ENCODE measurements at places on chromosomes 6 and 20. TPM values are rescaled to one million over a fixed set of nuclear protein-coding genes. Genes with fewer than 3 reads are reported as not detected.

- no peak for DNase-seq
Measured at GRCh38 chr6:170347091-170347490, 40.5 kb downstream of the FAM120B start.

GRCh38 chr20:35311409-35311808 is 19.2 kb upstream of the FAM83C start:
- DNase-seq, result no peak

Gene C4B
- total RNA-seq, result 1.9 TPM

Gene ANGPT4
- 0.11 TPM for total RNA-seq

DNA sequence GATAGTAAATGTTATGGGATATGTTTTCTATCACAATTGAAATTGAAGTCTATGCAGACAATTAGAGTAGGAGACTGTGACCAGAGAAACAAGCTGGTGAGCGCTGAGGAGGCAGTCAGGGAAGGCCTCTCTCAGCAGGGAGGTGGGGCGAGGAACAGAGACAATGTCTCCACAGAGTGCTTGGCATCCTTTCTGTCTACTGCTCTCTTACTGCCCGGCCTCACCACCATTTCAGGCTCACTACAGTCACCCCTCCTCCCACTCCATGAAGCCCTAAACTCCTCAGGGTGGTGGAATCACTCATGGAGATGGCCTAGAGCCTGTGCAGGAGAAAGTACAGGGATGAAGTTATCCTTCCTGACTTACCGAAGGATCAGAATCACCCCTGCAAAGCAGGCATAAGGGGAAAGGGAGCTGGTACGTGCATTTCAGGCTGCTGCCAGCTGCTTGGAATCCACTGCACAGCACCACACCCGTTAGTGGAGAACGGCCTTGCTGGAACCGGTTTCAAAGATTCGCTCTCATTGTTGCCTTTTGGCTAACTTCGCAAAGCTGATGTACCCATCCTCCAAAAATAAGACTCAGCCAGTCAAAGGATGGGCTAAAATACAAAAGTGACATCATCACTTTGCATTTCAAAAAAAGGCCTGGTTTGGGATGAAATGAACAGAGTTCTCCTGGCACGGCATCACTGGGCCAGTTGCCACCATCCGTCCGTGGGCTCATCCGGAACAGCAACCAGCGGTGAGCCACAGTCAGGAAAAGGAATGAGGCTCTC is 67.3 kb downstream of the SLC22A23 start:
- no peak for DNase-seq

DNA sequence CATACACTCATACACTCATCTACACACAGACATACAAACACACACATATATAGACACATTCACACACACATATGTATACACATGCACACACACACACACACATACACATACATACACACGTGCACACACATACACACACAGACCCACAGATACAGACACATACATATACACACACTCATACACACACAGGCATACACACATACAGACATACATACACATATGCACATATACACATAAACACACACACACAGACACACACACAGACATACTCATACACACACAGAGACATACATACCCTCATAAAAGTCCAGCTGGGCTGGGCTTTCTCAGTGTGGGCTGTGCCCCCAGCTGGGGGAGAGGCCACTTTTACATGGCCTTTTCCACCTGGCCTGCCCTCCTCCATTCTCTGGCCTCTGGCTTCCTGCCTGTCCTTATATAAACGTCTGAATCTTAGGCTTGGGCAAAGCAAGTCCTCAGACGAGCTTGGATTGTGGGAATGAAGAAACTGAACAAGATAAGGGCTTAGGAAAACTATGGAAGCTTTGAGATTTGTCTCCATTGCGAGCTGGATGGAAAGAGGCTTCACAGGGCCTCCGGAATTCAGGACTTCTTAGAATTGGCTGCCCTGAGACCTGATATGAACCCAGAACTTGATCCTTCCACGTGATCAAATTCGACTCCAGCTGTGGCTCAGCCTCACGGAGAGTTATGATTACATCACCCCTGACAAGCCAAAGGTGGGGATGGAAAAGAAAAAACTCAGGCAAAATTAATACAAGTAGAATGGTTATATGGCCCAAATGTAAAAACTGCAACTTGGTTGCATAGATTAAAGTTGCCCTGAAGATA is 22.5 kb upstream of the CST3 start:
- DNase-seq, result no peak

GRCh38 chr20:33387177-33387576 is 14.1 kb downstream of the CDK5RAP1 start:
- no peak for DNase-seq

Gene ADGRF1
- not detected for total RNA-seq
